Right ventricle myocardium superior (tissue), 1 donor: ENCODE measurements at places on chromosomes 7 and 10. TPM values are rescaled to one million over a fixed set of nuclear protein-coding genes. Genes with fewer than 3 reads are reported as not detected.

- no peak for DNase-seq
These were observed 36.0 kb upstream of the SVIL start for GRCh38 chr10:29670761-29671160.

- no peak for DNase-seq
These were observed 272.9 kb downstream of the GALNT17 start for GRCh38 chr7:71404726-71405345.

DNA sequence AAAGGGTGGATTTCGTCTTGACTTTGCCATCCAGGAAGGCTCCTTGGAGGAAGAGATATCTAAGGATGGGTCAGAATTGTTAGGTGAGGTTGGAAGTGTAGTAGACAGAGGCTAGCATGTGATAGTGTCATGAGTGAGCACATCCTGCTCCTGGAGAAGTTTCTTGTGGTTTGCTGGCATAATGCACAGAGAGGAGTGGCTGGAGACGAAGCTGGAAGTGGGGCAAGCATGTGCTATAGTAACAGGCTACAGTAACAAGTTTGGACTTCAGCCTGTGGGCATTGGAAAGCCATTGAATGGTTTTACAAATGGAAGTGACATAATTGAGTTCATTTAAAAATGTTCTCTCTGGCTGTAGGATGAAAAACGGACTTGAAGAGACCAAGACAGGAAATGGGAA, 175.6 kb upstream of the VWC2 start:
- DNase-seq: no peak

DNA sequence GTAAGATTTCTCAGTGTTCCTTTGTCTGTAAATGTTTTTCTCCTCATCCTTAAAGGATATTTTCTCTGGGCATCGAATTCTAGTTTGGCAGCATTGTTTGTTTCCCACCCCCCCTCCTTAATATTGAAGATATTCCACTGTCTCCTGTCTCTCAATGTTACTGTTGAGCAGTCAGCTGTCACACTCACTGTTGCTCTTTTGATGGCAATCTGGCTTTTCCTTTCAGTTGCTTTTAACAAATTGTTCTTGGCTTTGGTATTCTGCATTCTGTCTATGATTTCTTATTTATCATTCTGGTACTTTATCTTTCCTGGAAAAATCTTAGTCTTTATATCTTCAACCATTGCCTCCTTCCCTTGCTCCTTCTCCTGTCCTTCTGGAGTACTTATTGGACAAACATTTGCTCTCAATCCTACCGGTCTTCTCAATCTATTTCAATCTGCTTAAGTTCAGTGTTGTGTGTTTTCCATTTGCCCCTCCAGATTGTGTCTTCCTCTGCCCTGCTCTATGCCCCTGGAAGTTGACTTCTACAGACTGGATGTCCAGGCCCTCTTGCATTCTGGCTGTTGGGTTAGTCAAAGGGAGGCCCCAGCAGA, 9.3 kb upstream of the GTPBP4 start:
- no peak for DNase-seq

DNA sequence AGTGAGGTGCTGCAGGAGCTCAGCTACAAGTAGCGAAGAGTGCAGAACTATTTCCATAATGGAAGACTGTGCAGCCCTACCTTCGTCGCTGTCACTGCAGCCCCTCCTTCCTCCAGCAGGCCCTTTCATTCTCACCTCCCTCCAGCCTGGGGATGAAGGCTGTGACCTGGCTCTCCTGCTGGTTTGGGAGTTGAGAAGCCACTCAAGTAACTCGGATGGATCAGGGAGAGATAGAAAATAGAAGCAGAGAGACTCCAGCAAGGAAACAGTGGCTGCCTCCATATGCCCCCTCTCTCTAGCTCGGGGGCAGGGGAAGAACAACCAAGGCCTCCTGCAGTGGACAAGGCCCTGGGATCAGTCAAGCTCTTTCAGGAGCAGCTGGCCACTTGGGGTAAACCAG, 37.4 kb upstream of the NPFFR1 start:
- no peak for DNase-seq

DNA sequence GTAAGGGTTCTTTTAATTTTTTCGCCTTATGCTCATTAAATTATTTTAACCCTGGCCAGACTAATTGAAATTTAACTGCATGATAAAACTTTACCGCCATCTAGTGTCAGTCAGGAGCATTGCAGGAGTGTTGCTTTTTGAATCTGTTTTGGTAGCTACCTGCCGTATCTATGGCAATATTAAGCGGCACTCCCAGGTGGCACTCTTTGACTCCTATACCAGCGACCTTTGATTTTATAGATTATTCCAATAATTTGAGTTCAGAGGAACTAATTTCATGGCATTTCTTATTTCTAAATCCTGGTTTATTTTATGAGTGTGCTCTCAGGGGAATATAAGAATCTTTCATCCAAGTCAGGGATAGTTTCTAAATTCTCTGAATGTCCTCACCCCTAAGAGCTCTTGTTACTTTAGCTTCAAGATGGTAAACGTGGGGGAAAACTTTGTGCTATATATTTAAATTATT, 198.9 kb downstream of the REEP3 start:
- DNase-seq: no peak

RBP3 gene
- total RNA-seq: not detected

GRCh38 chr7:69756235-69756634, 158.0 kb downstream of the AUTS2 start:
- no peak for DNase-seq

- no peak for DNase-seq
These were observed 240.0 kb downstream of the TEX36 start for GRCh38 chr10:125442856-125443540.

GRCh38 chr7:105664816-105665525, 83.7 kb upstream of the EFCAB10 start:
- no peak for DNase-seq

CALHM3 gene
- not detected for total RNA-seq

- DNase-seq: no peak
These were observed 109.4 kb upstream of the PDE1C start for GRCh38 chr7:32179567-32179966.

DNA sequence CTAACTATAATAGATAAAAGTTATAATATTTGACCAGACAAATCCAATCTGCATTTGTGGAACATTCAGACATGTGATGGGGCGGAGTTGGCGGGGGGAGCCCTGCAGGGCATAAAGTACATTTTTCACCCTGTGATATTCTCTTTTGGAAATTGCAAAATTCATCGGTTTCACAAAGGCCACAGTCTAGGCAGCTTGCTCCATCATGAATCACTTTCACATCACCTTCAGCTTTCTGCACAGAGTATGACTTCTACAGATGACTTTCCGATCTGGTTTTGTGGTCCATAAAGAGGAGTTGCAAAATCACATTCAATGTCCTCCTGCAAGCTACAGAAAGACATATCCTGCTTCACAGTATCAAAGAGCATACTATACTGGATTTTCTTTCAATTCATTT, 51.4 kb upstream of the APBB1IP start:
- DNase-seq: no peak

VSTM4 gene
- 22.4 TPM for total RNA-seq

UPP1 gene
- total RNA-seq: 20.3 TPM

AGBL3 gene
- total RNA-seq: 1.2 TPM
